Foreskin fibroblast (primary cell): ENCODE measurements at places on chromosomes 5 and 9.

DNA sequence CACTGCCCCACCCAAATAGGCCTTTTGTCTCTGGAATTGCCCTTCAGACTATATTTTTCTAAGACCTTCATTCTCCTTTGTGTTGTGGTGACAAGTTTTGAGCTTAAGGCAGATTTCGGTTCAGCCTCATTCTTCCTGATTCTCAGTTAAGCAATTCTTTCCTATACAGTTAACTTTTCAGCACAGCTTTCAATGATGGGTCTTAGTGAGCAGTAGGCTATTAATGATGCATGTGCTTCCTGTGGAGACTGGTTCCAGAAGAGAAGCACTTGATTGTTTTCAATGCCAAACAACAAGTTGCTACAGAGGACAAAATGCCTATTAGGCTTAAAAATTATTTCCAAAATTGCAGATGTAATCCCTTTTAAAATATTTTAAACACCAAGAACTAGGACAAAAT, 47.7 kb upstream of the TLX3 start:
- DNase-seq: no peak

DNA sequence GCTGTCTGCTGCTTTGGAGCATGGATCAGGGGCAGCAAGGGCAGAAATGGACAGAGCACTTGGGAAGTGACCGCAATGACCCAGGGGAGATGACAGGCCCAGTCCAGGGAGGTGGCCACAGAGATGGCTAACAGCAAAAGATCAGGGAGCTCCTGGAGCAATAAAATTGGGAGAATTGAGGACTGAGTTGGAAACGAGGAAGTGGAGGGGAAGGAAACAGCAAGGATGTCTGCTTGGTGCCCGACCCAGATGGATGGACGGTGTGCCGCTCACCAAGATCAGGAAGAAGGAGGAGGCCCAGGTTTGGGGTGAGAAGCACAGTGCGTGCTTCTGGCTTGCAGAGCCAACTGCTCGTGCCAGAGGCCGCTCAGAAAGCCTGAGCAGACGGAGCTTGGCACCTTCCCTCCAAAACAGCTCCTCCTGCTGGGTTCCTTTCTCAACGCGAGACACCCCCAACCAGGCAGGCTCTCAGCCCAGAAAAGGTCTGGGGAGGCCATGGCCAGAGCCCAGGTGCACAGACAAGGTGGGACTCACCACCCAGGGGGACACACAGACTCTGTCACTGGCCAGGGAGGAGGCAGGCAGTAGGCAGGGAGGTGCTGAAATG, 1.7 kb upstream of the SLC34A1 start:
- peak; percentile 66 for DNase-seq

- DNase-seq: no peak
These were observed 96.5 kb downstream of the JAKMIP2 start for GRCh38 chr5:147685993-147686392.

- DNase-seq: no peak
These were observed 264.8 kb upstream of the BRINP1 start for GRCh38 chr9:119634006-119634405.

- DNase-seq: no peak
These were observed 59.2 kb upstream of the STK32A start for GRCh38 chr5:147175516-147176097.
